Brain pericyte (primary cell): ENCODE measurements at places on chromosomes 5 and 9.

DNA sequence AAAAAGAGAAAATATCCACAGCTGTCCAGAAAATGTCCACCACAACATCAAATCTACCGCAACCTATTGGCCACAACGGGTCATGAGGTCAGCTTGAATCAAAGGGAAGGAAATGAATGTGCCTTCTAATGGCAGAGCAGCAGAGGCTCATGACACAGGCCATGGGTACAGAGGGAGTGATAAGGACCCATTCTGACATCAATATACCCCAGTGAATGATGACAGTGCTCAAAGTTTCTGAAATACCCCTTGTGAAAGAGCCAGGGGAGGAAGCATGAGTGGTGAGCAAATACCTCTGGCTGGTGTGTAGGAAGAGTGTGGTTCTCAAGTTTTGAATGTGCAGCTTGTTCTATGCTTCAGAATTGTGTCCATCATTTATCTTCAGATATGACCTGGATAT, 348.2 kb downstream of the IRX1 start:
- no peak for DNase-seq

- DNase-seq = no peak
Measured at GRCh38 chr5:109743041-109743531, 53.4 kb downstream of the MAN2A1 start.

DNA sequence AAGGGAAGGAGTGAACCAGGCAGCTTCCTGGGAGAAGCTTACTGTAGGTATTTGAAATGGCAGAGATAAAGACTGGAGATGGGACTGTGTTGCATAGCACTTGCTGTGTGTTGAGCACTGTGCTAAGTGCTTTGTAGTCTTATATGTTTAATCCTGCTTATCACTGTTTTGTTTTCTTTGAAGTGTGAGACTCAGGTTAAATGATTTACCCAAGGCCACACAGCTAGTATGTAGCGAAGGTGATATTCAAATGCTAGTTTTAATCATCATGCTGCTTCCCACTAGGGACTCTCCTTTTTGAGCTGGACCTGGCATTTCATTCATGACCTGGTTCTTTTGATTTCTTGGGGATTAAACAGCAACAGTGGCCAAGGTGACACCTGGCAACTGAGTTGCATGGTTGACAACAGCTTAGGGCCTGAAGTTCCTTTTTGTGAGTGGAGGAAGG, 35.3 kb upstream of the SPRY4 start:
- no peak for DNase-seq

DNA sequence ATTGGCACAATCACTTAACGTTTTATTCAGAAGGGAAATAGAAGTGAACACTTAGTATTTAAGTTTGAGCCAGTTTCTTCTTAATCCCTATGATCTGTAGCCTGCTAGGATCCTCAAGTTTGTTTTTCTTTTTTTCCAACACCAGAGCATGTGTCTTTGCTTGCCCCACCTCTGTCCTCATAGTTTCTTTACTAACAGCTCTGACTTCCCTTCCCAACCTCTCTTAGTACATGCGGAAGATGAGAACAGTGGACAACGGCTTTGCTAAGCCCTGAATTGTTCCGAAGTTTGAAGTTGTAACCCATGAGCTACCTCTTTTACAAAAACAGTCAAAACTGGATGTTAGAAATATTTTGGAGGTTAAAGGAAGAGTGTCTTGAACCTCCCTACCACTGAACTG, 61.7 kb upstream of the TAF11L2 start:
- no peak for DNase-seq

GRCh38 chr5:128014578-128014977, 69.0 kb upstream of the SLC12A2 start:
- DNase-seq = no peak

GRCh38 chr5:38672059-38672788, 115.8 kb upstream of the LIFR start:
- DNase-seq = peak; percentile 91

GRCh38 chr9:128141604-128142003, 7.6 kb upstream of the LCN2 start:
- no peak for DNase-seq

DNA sequence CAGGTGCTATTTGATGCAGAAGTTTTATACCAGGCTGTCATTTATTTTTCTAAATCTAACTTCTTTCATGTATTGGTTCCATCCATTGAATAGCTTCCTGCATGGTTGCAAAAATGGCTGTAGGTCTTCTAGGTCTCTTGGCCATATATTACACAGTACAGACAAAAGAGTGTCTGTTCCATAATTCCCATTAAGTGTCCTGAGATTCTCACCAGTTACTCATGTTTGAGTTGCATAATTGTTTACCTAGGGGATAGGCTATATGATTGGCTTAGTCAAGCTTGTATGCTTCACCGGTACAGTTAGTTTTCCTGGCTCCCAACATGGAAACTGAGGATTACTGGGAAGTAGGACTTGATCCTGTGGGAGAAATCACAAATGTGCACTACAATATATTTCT, 399.4 kb upstream of the NUDT12 start:
- no peak for DNase-seq

- no peak for DNase-seq
Measured at GRCh38 chr5:37565062-37565670, 186.0 kb downstream of the WDR70 start.

DNA sequence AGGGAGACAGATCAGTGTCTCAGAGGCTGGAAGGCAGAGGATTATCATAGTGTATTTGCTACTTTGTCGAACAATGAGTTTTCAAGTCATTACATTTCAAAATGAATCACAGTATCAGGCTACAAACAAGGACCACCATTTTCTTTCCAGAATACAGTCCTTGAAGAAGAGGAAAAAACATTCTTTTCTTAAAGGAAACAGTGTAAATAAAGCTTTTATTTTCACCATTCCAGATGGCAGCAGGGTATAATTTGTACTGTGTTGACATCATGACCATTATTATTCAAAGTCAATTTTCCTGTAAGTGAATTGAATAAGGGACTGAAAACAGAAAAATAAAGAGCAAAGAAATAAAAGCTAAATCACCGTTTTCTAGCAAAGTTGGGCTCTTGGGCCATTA, 737.3 kb upstream of the DMAC1 start:
- DNase-seq = no peak

GRCh38 chr5:171249460-171249859, 59.6 kb upstream of the TLX3 start:
- no peak for DNase-seq

- DNase-seq = no peak
Measured at GRCh38 chr5:145915970-145916638, 20.3 kb upstream of the SH3RF2 start.

- DNase-seq = peak; percentile 72
Measured at GRCh38 chr9:124835026-124835557, 18.2 kb upstream of the WDR38 start.

DNA sequence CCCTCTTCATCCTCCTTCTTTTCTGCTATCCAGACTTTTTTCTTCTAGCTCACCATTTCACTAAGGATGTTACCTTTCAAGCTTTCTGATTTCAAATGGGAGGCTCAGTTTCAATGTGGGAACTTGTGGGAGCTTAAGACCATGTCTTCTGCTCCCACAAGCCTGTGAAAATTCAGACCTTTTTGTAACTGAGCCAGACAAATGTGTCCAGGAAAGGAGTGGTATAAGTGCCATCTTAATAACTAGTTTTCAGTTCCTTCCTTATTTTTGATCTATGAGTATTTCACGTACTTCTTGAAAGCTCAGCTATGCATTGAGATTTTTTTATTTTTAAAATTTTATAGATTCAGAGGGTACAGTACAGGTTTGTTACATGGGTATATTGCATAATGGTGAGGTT, 4.6 kb upstream of the ERCC6L2 start:
- no peak for DNase-seq

DNA sequence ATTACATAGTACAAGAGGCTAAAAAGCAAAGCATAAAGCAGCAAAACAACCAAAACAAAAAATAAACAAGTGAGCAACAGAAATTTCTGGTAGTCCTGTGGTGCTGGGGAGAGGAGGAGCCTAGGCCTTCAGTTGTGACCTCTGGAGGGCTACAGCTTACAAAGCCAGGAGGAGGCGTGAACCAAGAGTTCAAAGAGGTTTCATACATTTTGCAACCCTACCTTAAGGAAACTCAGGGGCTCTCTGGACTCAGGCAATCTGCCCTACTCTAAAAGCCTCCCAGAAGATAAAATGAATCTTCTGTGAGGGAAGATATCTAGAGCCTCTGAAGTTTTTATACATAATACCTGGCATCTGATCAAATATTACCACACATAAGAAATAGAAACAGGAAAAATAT, 187.4 kb downstream of the AGTPBP1 start:
- no peak for DNase-seq

GRCh38 chr5:81147886-81148571, 85.1 kb upstream of the CKMT2 start:
- no peak for DNase-seq

DNA sequence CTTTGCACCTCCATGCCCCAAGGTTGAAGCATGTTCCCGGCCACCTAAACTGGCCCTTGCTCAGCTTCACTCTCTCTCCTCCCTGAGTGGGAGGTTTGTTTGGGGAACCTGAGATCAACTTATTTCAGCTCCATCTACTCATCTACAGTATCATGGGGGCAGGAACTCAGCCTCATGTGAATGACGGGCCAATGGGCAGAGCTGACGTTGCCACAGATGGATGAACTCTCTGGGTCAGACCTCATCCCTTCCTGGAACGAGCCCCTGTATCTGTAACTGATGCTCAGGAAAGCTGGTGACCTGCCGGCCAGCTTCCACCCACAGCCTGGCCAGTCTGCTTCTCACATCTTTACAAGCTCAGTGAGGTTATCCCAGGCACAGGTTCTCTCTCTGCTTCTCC, 369.6 kb downstream of the IRX2 start:
- DNase-seq = no peak

- DNase-seq = no peak
Measured at GRCh38 chr5:159362220-159362619, 31.9 kb upstream of the IL12B start.

DNA sequence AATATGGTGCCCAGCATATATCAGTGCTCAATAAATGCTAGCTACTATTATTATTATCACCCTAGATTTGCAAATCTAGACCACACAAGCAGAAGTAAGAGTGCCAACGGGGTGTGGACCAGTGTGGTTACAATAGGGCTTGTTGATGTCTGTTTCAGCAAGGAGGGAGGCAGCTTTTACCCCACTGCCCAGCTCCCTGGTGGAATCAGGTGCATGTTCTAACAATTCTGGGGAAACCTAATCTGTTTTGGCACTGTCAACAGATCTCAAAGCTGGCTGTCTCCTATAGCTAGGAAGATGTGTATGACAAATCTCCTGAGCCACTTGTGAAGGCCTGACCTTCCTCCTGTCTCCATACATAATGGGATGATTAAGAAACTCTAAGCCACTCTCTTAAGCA, 5.7 kb downstream of the TGFBI start:
- DNase-seq = no peak

- DNase-seq = no peak
Measured at GRCh38 chr9:84152204-84152603, 171.6 kb downstream of the RMI1 start.

DNA sequence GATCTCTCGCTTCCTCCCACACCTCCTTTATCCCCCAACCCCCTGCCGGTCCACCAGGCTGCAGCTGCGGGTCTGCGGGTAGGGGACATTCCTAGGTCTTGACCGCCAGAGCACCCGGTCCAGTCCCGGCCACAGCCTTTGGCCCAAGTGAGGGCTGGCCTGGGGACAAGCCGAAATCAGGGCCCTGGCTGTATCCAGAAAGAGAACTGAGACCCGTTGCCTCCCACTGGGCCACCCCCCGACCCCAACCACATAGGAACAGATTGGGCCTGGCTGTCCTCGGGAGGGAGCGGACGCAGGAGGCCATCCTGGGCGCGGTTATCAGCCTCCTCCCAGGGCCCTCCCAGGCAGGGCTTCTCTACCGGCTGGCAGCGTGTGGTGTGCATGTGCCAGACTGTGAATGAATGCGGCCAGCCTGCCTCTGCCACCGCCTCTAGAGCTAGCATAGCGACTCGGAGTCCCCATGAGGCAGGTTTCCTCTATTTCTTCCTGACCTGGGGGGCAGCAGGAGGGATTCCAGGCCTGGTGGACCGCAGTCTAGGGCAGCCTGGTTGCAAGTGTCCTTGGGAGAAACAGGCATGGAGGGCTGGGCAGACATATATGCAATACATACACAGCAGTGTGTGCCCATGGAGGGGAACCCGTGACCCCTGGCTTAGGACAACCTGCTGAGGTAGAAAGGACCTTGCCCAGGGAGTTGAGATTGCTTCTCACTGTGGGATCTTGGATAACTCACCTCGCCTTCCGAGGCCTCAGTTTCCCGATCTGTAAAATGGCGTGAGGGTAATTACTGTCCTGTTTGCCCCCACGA, 1.2 kb downstream of the N4BP3 start:
- no peak for DNase-seq

DNA sequence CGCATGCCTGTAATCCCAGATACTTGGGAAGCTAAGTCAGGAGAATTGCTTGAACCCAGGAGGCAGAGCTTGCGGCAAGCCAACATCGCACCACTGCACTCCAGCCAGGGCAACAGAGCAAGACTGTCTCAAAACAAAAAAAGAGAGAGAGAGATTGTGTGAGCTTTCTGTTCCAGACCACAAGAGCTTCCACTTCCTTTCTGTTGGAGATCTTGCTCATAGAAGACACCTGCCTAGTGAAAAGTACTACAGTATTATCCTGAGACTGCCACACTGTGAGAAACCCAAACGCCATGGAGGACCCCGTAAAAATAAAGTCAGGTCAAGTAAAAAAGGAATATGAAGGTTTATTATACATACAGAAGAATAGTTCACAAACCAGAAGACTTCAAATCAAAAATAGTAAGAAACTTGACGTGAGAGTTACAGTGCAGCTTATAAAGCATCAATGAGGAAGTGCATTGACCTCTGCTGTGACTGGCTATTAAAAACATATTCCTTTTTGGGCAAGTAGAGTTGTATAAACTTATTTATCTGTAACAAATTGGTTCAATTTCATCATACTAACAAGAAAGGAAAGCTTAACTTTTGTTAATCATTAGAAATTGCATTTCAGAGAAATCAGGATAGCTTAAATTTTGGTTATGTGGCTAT, 4.3 kb upstream of the EMB start:
- DNase-seq = no peak

DNA sequence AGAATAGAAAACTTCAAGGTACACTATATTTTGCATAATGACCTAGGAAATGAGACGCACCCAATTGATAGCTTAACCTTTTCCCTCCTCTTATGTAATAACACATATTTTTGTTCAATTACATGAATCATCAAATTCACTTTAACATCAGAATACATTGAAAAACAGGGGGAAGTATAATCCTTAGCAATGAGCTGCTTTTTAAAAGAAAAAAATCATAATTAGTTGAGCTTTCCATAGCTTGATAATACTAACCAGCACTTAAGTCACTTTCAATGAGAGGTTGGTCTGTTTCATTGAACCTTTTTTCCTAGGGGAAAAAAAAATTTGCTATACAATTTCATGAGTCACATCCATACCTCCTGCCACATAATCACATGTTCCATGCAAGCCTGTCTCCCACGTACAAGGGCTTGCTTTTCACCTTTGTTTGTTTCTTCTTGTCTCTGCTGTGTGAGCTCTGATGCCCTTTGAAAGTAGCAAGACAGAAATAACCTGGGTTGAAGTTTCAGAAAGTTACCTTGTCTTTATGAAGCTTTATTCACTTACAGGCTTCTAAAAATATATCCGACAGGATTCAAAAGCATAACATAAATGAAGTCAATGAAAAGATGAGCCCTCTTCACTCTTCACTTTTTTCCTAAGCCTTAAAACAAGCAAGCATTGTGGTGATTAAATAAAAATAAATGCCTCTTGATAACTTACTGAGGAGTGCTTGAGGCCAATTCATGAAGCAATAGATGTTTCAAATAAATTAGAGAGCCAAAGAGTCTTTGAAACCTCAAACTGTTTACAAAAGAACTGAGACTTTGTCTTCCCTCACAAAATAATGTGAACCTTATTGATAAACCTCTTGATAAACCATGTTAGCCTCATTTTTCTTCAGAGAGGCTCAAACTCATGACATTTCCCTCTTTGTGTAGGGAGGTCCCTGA, 108.5 kb downstream of the FEM1C start:
- DNase-seq = no peak
